ENCODE measurements at places on chromosomes 4 and X. TPM values are rescaled to one million over a fixed set of nuclear protein-coding genes. Genes with fewer than 3 reads are reported as not detected.

PLP1 gene
- 5.2 TPM for total RNA-seq

TCEAL6 gene
- total RNA-seq = not detected

SORBS2 gene
- 97.4 TPM for total RNA-seq

DCAF4L1 gene
- total RNA-seq = 0.29 TPM

SSX4B gene
- total RNA-seq = not detected

MAGEB17 gene
- not detected for total RNA-seq

NXT2 gene
- 4.2 TPM for total RNA-seq

PDLIM3 gene
- 30.7 TPM for total RNA-seq

BEX1 gene
- 16.6 TPM for total RNA-seq

ANOS1 gene
- 15.3 TPM for total RNA-seq

PLK4 gene
- total RNA-seq = 2.8 TPM

EFHC2 gene
- total RNA-seq = not detected

YIPF7 gene
- 0.30 TPM for total RNA-seq

RNF150 gene
- 5.2 TPM for total RNA-seq

CDKL2 gene
- 4.7 TPM for total RNA-seq

GAGE12J gene
- total RNA-seq = not detected

Measured in astrocyte (in vitro differentiated cells and primary cell).